ENCODE measurements at places on chromosomes 1 and 21. TPM values are rescaled to one million over a fixed set of nuclear protein-coding genes. Genes with fewer than 3 reads are reported as not detected.

Gene PCP4L1
- total RNA-seq, result 4.5 TPM

Gene POLR3C
- total RNA-seq, result 23.0 TPM

Gene CLEC20A
- not detected for total RNA-seq

DNA sequence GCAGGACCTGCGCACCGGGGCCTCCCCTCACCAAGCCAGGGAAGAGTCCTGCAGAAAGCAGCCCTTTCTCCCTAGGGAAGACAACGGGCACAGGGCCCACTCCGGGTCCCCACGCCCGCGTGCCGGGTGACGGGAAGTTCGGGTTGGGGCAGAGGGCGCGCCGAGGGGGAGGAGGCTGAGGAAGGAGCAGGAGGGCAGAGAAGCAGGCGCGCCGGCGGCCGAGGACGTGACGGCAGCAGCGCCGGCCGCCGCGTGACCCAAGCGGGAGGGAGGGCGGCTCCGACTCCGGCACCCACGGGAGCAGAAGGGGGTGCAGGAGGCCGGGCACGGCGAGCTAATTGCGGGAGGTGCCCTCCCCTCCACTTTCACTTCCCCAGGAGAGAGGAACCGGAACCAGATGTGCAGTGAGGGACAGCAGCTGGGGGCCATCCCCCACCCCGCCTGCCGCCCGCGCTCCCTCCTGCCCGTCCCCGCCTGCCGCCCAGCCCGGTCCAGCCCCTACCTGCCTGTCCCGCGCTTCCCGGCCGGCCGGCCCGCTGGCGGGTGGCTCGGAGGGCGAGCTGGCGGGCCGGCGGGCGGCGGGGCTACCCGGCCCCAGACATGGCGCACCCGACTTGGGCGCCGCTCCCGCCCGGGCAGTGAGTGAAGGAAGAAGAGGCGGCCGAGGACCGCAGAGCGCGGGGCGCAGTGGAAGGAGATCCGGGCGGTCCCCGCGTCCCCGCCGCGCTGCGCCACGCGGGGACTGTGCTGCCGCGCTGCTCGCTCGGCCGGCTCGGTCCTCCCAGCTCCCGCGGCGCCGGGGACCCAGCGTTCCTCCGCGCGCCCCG, 510 bp downstream of the DENND4B start:
- peak overlapping the region; percentile 98 for H3K4me3 ChIP-seq
- peaks cover 12% of the 10 kb centered on the region for H3K36me3 ChIP-seq
- H3K27me3 ChIP-seq, result no peaks in the 10 kb centered on the region

DNA sequence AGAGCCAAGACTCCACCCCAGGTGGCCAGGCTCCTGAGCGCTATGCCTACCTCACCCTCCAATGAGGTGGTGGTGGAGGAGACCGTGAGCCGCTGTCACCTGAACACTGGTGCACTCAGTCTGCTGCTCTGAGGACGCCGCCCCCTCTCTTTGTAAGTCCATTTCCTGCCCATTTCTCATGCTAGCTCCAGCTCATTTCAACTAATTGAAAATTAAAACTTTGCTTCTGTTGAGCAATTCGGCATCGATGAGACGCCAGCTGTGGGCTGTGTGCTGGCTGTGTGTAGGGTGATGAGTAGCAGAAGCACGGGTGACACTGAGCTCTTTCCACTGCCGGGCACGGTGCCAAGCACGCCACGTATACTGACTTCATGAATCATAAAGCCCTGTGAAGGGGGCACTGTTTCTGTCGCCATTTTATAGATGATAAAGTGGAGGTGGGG, 11.2 kb downstream of the TNFRSF1B start:
- H3K36me3 ChIP-seq, result no peaks in the 10 kb centered on the region
- DNase-seq, result peak; percentile 87
- H3K27ac ChIP-seq, result peak overlapping the region; percentile 81
- peaks cover 97% of the 10 kb centered on the region for H3K4me1 ChIP-seq
- H3K4me3 ChIP-seq, result no peak overlapping the region
- H3K27me3 ChIP-seq, result no peaks in the 10 kb centered on the region

Gene PIK3C2B
- 50.3 TPM for total RNA-seq

Gene CFHR3
- 0.37 TPM for total RNA-seq

DNA sequence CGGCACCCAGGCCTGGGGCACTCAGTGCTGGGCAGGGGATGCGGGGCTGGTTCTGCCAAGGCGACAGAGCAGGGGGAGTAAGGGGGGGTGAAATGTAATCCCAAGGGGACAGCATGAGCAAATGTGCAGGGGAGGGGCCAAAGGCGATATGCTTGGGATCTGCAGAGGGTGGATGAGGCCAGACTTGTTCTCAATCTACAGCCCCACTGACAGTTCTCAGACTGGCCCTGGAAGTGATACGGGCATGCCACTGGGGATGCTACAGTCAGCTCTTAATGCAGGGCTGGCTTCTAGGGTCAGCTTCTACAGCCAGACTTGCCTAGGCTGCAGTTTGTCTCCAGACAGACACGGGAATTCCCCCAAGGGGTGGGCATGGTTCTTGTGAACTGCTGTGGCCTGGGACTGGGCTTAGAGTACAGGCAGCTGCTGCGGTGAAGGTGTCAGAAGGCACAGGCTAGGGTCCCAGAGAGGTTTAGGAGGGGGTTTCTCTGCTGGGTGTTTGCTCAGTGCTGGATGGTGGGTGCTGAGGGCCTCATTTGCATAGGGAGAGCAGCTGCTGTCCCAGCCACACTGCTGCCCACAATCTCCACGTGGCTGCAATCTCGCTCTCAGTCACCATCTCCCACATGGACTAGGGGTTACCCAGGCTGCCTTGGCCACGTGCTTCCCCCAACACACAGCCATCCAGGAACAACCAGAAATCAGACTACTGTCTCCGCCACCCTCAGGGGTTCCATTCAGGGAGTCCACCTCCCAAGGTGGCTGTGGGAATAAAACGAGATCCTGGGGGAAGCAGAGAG, 190.1 kb downstream of the HIVEP3 start:
- H3K36me3 ChIP-seq, result no peaks in the 10 kb centered on the region
- no peak for DNase-seq
- H3K4me1 ChIP-seq, result peaks cover 52% of the 10 kb centered on the region
- H3K27ac ChIP-seq, result peak overlapping the region; percentile 63

Gene OVAAL
- total RNA-seq, result not detected

GRCh38 chr1:109111386-109112055, 2.4 kb upstream of the ELAPOR1 start:
- H3K4me1 ChIP-seq, result peaks cover 27% of the 10 kb centered on the region
- H3K36me3 ChIP-seq, result no peaks in the 10 kb centered on the region
- no peak overlapping the region for H3K4me3 ChIP-seq
- no peak for DNase-seq
- H3K27me3 ChIP-seq, result no peaks in the 10 kb centered on the region

DNA sequence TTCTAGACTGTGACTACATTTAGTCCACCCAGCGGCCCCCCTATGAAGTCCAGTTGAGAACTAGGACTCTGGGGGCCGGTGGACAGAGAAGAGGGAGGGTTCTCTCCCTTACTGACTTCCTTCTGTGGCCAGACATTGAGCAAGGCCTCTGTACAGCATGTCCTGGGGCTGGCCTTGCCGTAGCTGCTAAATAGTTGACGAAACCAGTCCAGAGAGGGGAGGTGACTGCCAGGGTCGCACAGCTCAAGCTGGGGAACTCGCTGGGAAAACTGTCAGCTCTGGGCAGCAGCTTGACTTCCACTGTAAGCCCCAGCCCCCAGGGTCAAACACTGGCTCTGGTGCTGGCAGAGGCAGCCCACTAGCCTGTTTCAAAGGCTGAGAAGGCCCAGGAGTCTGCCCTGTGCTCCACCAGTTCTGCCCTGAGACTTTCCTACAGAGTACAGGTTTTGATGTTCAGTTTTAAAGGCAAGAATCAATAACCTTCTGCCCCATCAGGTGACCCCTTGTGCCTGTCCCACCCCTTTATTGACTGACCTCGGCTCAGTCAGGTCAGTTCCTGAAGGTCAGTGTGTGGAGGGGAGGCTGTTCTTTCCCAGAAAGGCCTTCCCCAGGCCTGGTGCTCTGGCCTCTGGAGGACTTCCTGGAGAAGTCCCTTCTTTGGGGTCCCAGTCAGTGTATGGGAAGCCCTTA, 14.1 kb downstream of the PCSK9 start:
- peaks cover 5% of the 10 kb centered on the region for H3K4me1 ChIP-seq
- H3K36me3 ChIP-seq, result peaks cover 2% of the 10 kb centered on the region
- DNase-seq, result peak; percentile 77
- no peaks in the 10 kb centered on the region for H3K27me3 ChIP-seq
- H3K27ac ChIP-seq, result no peak overlapping the region

DNA sequence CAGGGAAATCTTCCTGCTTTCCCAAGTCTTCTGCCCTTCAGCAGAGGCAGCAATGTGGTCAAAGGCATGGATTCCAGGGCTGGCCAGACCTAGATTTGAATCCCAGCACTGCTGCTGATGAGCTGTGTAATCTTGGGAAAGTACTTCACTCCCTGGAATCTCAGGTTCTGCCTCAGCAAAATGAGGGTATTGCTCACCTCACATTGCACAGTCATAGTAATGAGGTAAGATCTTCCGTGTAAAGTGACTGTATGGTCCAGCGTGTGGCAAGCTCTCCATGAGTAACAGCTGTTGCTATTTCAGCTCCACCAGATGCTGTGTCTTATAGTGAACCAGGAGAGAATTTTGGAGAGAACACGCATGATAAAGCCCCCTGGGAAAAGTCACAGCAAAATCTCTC, 56.1 kb upstream of the F3 start:
- no peak for DNase-seq
- peaks cover 14% of the 10 kb centered on the region for H3K4me1 ChIP-seq
- H3K27me3 ChIP-seq, result no peaks in the 10 kb centered on the region

DNA sequence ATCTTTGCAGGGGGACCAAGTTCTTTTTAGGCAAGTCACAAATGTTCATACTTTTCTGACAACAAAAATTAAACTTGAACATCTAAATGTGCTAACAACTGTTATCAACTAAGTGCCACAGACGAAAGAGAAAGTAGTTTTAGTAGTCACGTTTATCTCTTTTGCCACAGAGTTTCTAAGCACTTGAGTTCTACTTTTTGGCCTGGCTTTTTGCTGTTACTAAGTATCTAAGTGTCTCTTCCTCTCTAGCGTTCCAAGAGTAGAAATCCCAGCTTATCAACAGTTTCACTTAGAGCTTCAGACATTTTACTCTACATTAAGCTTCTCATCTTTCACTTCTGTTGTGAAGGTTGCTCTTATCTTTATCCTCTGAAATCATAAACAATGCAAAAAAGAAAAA, 34.2 kb downstream of the GATAD2B start:
- peaks cover 19% of the 10 kb centered on the region for H3K4me1 ChIP-seq
- peaks cover 7% of the 10 kb centered on the region for H3K36me3 ChIP-seq

GRCh38 chr1:6582370-6582769, 2.6 kb downstream of the ZBTB48 start:
- no peak for DNase-seq
- H3K4me1 ChIP-seq, result peaks cover 37% of the 10 kb centered on the region
- H3K27me3 ChIP-seq, result no peaks in the 10 kb centered on the region
- peaks cover 2% of the 10 kb centered on the region for H3K36me3 ChIP-seq
- H3K4me3 ChIP-seq, result no peak overlapping the region

DNA sequence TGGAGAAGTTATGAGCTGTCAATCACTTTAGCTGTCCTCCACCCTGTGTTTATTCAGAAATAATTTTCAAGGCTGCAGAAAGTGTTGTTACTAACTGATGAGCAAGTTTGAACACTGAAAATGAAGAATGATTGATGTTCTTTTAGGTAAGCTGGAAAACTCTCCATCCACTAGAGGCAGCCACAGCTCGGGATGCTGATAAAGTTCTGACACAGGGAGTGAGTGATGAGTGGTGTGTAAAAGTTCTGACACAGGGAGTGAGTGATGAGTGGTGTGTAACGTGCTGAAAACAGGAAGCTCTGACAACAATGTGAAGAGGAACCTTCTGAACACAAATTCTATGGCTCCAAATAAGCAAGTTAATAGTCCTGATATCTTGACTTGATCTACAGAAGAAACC, 197.5 kb upstream of the PTBP2 start:
- no peaks in the 10 kb centered on the region for H3K36me3 ChIP-seq
- H3K27me3 ChIP-seq, result no peaks in the 10 kb centered on the region
- no peak overlapping the region for H3K4me3 ChIP-seq
- no peaks in the 10 kb centered on the region for H3K4me1 ChIP-seq
- DNase-seq, result no peak
- no peak overlapping the region for H3K27ac ChIP-seq

- H3K4me1 ChIP-seq, result no peaks in the 10 kb centered on the region
- H3K27ac ChIP-seq, result no peak overlapping the region
- no peaks in the 10 kb centered on the region for H3K27me3 ChIP-seq
- no peak for DNase-seq
Measured at GRCh38 chr1:64100791-64101190, 102.6 kb upstream of the UBE2U start.

DNA sequence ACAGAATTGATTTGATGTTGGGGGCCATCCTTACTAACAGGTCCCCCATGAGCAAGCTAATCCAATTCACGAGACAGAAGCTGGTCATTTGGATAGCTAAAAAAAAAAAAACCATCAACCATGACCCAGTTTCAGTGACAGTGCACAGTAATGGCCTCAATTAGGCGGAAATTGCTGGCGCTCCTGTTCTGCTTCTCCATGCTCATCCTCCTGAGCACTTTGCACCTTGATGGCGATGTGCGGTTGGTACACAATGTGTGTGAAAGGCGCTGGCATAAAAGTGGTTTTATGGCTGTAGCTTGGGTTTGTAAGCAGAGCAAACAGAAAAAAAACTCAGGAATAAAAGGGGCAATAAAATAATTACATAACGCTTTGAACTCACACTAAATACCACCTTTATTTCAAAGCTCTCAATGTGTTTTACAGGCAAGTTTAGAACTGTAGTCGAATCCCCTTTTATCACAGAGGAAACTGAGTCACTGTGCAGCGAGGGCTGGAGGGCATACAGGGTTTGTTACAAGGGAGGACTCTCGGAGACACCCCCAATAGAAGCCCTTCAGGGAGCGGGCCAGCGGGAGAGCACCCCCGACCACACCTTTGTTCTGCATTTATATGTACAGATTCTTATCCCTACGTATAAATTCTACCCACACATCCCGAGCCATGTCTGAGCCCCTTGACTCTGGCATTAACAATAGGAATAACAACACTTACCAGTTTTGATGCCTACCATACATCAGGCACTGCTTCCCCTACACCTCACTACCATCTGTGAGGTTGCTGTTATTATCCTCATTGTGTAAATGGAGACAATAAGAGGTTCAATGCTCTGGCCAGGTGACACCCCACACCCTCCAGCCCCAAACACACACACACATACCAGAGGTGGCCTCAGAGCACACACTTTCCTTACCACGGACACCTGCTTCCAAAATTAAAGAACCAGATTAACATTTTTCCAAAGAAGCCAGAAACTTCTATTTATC, 213.5 kb upstream of the IRF2BP2 start:
- no peak overlapping the region for H3K27ac ChIP-seq
- DNase-seq, result no peak
- H3K4me1 ChIP-seq, result no peaks in the 10 kb centered on the region
- H3K27me3 ChIP-seq, result no peaks in the 10 kb centered on the region
- H3K4me3 ChIP-seq, result no peak overlapping the region
- no peaks in the 10 kb centered on the region for H3K36me3 ChIP-seq
